Stimulated activated CD4-positive, alpha-beta T cell treated with anti-CD3 and anti-CD28 coated beads, Interleukin-4, amount 100 ng/mL, for 1 hour (primary cell): ENCODE measurements at places on chromosomes 12 and 14.

GRCh38 chr14:102138961-102139285 is 774 bp upstream of the WDR20 start:
- no peak for DNase-seq

- no peak for DNase-seq
These were observed 466.9 kb upstream of the STXBP6 start for GRCh38 chr14:25516838-25517237.

DNA sequence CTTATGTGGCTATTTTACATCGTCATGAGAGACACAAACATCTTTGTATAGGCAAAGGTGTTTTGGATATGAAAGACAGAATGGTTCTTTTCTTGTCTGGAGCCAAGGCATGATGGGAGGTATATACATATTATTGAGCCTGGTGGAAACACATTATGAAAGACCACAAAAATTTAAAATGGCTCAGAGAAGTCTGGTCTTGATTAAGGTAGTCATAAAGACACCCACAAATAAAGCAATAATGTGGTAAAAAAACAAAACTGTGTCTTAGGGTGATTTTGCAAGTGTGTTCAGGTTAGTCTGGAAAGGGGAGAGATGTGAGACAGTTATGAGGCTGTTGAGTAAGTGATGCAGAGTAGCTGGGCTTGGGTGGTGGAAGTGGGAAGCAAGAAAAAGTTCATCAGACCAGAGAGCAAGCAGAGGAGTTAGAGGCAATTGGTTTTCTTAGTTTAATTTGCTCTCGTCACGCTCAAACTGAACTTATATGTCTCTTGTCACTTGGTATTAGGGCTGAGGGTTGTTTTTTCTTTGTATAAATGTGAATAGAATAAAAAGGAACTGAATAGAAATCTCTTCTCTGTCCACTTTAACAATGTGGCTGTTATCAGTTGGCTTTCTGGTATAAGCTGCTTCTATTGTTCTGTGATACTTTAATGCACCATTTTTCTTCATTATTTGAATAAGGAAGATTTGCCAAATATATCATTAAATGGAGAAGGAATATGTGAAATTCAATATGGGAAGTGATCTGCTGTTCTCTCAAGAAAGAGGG is 115.0 kb downstream of the AKAP6 start:
- DNase-seq = no peak

GRCh38 chr12:98424726-98425401 is 90.5 kb upstream of the TMPO start:
- peak; percentile 52 for DNase-seq

GRCh38 chr12:2773199-2773875 is 21.4 kb upstream of the FKBP4 start:
- no peak for DNase-seq

DNA sequence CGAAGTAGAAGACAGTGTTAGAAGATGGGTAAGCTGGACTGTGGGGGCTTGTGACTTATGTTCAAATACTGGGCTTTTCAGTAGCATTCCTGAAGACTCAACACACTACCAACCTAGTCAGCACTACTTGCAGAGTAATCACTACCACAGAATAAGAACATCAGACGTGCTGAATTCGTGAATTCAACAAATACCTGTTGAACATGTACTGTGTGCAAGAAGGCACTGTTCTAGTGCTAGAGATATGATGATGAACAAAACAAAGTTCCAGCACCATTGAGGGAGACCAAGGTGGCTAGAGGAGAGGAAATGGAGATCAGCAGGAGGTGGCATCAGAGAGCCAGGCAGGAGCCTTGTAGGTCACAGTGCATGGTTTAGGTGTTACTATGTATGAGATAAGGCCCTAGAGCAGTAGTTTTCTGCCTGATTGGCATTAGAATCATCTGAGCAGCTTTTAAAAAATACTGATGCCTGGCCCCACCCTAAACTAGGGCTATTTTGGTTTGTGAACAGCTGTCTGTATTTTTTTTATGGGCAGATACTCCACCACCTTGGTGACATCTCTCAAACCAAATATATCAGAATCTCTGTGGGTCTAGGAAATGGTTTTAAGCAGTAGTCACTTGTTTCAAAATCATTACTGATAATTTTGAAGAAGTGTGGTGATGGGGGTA is 26.8 kb downstream of the FERMT2 start:
- no peak for DNase-seq

GRCh38 chr12:114030451-114030850 is 64.3 kb upstream of the RBM19 start:
- no peak for DNase-seq

GRCh38 chr14:37579274-37579673 is 15.8 kb downstream of the FOXA1 start:
- no peak for DNase-seq

DNA sequence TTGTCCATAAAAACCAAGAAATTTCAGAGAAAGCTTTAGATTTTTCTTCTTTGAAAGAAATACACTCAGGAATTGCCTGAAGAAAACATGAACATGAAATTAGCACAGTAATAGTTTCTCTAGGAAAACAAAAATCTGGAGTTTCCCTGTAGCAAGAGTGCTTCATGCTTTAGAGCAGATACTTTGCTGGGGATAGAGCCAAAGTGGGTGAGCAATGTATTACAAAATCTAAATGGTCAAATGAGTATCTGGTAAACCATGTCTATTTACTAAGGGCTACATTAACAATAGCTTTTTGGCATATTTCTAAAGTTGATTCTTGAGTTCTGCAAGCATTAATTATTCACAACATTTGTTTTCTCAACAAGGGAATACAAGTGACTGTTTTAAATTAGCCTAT is 26.2 kb downstream of the AVPR1A start:
- DNase-seq = no peak

GRCh38 chr12:92739113-92739512 is 36.3 kb downstream of the PLEKHG7 start:
- no peak for DNase-seq

DNA sequence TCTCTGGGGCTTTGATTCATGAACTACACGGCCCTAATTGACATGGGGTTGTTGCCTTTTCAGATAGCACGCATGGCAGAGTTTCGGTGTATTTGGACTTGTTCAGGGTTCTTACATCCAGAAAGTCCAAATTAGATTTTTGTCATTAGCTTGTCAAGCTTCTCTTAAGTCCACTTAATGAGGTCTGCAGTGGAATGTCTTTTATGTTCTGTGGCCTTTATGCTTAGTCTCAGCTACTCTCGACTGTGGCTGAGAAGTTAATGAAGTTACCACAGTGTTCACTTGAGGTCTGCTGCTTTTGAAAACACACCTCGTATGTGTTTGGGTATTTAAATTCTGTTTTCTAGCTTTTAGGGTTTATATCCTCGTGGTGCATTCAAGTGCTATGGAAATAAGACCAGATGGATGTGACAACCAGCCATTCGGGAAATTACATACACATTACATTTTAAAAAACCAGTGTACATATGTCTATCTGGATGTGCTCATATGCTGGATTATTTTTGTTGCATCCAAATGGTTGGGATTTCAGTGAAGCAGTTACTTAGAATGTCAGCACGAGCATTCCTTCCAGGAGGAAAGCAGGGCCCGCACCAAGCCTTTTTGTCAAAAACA is 80.2 kb downstream of the RMST start:
- no peak for DNase-seq

DNA sequence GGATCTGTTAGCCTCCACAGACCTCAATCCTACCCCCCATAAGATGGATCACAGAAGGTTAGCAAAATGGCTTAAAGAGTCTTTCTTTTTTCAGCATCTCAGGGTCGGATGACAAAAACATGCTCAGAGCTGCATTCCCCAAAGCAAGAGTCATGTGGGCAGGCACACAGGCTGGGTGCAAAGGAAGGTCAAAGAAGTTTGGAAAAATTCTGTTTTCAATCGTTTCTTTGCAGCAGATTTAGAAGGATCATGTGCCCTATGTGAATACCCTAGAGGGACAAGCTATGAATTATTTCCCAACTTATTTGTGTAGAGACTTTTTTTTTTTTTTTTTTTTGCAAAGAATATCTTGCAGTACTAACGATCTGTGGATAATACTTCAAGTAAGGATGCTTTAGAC is 845.4 kb downstream of the VRK1 start:
- DNase-seq = no peak

- no peak for DNase-seq
These were observed 37.1 kb downstream of the CYP46A1 start for GRCh38 chr14:99720941-99721791.

DNA sequence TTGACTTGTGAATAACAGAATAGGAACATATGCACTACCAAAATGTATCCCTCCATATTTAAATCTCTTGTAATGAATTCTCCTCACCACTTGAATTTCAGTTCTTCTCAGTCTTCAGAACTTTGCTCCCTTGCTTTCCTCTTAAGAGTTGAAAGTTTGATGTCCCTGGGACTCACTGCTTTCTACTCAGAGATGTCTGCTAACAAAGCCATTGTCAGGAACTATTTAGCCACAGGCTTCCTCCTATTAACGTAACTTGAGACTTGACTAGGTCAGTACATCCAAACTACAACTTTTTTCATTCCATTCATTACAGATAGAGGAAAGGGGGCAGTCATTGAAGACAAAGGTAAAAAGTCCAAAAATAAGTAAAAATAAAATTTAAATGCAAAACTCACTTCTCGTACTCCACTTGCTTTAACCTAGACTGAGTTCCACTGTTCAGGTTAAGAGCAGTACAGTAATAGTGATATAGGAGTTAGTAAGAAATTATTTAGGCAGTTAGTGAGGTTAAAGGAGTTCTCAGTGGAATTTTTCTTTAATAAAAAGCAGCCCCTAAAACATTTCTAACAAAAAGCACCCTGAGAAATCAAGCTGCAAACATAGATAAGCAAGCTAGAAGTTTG is 364.2 kb downstream of the SOX5 start:
- no peak for DNase-seq

- no peak for DNase-seq
These were observed 23.3 kb downstream of the CHST11 start for GRCh38 chr12:104480012-104480411.

DNA sequence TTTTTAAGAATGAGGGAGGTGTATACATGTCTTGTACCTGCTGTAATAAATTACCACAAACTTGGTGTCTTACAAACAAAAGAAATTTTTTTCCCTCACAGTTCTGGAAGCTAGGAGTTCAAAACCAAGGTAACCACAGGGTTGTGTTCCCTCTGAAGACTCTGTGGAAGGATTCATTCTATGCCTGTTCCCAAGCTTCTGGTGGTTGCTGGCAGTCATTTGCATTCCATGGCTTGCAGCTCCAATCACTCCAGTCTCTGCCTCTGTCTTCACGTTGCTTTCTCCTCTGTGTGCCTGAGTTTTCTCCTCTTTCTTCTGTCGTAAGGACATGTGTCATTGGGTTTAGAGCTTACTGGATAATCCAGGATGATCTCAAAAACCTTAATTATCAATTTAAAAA is 15.4 kb upstream of the ZNF641 start:
- DNase-seq = no peak

DNA sequence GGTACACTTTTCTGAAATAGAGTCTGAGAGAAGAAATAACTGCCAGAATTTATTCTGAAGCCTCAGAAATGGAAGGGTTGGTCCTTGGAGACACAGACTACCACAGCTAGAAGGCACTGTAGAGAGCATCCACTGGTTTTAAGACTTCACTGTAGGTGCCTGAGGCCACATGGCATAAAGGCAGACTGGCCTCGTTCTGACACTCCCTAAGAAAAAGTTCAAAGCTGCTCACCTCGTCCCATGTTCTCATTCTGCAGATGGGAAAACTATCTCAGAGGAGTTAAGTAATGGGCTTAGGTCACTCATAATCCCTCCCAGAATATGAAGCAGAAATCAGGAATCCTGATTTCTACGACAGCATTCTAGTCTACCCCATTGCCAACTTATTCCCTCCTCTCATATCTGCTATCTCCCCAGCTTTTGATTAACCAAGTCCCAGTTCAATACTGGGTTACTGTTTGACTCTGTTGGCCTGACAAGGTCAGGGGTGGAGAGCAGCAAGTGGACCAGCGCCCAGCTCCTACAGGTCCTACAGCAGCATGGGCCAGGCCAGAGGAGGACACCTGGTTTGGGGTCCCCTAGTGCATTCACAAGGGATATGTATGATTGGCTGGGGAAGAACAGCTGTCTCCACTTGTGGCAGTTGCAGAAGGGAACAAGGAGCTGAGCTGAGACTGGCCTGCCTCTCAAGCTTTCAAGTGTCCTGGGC is 3.7 kb downstream of the ITGA5 start:
- no peak for DNase-seq

- no peak for DNase-seq
These were observed 244.2 kb downstream of the SOX5 start for GRCh38 chr12:23704992-23705943.

DNA sequence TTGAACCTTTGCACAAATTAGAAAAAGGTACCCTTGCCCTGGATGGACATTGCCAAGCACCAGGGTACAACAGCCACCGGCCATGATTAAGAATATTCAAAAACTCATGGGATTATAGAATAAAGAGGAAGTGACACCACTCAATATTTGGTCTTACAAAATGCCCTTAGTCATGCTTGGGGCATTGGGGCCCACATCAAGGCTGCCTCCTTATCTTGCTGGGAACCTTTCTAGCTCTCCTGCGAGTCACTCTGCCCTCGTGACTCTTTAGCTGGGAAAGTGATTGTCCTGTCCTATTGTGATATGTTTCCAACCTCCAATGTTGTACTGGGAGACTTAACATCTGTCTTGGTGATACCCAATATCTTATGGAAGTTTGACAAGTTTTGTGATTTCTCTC is 57.8 kb downstream of the GTF2A1 start:
- no peak for DNase-seq

DNA sequence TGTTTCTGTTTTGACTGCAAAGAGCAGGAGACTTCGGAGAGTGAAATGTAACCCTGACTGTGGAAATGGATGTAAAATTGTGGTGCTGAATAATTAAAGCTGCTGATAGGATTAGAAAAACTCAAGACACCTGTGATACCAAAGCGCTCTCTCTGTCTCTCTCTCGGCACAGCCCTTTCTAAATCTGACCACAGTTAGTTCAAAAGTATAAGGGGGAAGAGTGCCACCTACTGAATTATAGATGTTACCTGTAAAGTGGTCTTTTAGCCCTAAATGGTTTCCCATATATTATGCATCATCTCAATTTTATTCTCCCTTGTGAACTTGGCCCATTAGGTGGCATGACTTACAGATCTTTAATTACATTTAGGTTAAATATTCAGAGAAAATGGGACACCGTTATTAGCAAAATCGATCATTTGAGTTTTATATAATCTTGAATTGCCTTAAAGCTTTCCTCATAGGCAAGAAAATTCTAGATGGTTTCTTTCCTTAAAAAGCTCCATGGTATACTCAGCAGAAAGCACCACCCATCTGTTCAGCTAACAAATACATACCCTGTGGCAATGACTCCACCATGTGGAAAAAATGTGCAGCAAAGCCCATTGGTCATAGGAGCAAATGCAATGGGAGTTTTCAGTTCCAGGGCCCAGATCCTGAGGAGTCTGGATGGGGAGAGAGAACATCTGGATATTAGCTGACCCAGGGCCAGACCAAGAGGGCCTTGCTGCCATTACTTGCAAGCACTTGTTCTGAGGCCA is 18.1 kb downstream of the RFC5 start:
- DNase-seq = no peak
